H7 (cell line): ENCODE measurements at places on chromosomes 3 and 15.

DNA sequence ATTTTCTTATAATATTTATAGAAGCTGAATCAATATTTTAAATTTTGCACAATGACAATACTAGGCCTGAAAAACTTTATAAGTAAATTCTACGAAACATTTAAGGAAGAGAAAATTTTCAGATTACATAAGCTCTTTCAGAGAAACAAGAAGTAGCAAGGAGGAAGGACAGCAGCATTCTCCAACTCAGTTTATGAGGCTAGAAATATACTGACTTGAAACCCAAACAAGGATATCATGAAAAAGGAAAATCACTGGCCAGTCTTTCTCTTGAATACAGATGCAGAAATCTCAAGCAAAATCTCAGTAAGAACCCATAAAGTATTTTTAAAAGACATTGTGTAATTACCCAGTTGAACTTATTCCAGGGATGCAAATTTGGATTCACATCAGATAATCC, 121.3 kb downstream of the STAC start:
- no peak for DNase-seq

DNA sequence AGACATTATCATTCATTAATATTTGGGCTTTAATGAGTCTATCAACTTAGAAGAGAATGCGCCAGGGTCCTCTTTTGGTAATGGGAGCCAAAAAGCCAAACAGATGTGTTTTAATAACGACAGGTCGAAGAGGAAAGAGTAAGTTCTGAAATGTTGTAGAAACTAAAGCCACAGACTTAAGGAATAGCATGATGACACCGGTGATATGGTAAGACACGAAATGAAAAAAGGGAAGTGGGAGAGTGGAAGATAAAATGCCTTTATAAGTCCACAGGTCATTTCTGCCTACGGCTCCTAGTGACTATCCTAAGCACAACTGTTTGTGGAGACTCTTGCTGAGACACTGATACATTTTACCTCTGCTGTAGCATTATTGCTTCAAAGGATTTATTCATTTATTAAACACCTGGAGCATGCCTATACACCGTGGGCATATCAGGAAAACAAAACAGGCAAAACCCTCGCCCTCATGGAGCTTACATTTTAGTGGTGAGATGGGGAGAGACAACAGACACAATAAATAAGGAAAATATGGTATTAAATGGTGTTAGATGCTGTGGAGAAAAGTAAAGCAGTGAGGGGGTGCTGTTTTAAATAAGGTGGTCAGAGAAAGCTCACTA, 11.7 kb upstream of the CD47 start:
- no peak for DNase-seq

- no peak for DNase-seq
These were observed 167.1 kb upstream of the CRBN start for GRCh38 chr3:3346556-3346955.

- DNase-seq, result no peak
These were observed 23.9 kb upstream of the HEG1 start for GRCh38 chr3:125079675-125080045.

GRCh38 chr3:190053919-190054672, 66.6 kb downstream of the P3H2 start:
- no peak for DNase-seq

- DNase-seq, result no peak
These were observed 34.7 kb downstream of the NUSAP1 start for GRCh38 chr15:41367418-41367817.

- DNase-seq, result no peak
These were observed 69.4 kb downstream of the MCF2L2 start for GRCh38 chr3:183359036-183359435.

DNA sequence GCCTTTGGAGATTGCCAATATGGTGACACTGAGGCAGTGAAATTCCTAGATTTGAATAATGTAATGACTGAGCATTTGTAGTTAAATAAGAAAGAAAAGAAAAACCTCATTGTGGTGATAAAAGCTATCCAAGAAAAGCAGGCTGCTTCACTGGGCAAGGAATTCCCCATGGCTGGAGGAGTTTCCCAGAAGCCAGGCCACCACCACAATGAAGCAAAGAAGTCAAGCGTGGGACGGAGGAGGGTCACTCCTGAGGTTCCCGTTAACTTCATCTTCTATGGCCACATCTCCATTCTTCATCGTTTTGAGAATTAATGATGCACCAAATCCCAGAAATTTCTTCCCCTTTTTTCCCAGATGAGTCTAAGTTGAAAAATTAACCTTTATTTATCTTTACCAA, 185.8 kb upstream of the BCL6 start:
- DNase-seq, result no peak

- no peak for DNase-seq
These were observed 81.9 kb downstream of the C3orf38 start for GRCh38 chr3:88231632-88232031.

- DNase-seq, result no peak
These were observed 98.9 kb downstream of the LRRK1 start for GRCh38 chr15:101018016-101018415.

DNA sequence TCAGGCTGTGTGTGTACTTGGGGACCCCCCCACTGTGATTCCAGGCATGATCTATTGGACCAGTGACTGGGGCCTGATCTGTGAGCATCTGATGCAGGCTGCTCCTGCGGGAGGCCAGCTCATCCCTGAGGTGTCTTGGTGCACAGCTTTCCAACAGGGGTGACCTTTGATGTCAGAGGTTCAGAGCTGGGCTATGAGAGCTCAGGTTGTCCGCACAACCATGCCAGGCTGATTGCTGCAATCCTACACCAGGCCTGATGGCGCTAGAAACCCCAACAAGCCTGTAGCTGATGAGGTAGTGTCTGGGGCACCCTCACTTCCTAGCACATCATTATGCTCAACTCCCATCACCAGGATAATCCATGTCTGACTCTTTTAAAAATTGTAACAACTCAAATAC, 56.1 kb upstream of the CACNA2D3 start:
- DNase-seq, result no peak

GRCh38 chr3:171261487-171261886, 198.7 kb downstream of the TNIK start:
- no peak for DNase-seq

DNA sequence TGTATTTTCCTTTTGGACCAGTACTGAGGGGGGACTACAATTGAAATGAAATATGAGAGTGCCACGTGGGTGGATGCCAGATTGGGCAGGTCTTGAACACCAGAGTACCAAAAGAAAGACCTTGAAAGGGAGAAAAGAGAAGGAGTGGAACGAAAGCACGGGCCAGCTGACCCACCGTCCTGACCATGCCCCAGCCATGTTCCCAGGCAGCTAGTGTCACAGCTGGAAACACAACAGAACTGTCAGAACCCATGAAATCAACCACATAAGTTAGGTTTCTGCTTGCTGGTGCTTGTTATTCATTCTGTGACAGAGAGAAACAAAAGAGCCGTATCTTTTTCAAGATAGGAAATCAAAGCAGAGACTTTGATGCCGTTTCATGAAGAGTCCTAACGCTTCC, 268.8 kb downstream of the MEX3B start:
- DNase-seq, result no peak

- no peak for DNase-seq
These were observed 13.8 kb upstream of the KCNMB2 start for GRCh38 chr3:178522200-178523052.

DNA sequence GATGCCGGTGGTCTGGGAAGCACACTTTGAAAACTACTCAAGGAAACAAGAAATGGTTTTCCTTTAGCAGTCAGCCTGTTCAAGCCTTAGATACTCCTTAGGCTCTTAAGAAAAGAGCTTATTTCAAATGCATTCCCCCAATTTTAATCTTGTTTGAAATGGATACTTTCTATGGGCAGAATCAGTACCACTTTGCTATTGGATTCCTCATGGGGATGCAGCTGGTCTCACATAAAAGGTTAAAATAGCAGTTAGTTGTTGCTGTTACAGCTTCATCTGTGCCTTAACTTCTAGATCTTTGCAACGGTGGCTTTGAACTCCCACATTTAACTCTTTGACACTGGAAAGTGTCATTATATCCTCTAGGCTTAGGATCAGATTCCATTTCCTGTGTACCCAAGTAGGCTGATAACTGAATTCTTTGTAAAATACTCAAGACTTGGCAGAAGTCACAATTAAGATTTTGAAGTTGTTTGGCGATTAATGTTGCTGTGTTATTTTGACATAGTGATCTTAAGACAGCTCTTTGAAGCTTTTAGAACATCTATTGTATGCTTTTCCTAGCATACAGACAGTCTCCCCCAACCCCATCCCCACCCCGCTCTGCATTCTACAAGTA, 2.2 kb downstream of the THBS1 start:
- no peak for DNase-seq

DNA sequence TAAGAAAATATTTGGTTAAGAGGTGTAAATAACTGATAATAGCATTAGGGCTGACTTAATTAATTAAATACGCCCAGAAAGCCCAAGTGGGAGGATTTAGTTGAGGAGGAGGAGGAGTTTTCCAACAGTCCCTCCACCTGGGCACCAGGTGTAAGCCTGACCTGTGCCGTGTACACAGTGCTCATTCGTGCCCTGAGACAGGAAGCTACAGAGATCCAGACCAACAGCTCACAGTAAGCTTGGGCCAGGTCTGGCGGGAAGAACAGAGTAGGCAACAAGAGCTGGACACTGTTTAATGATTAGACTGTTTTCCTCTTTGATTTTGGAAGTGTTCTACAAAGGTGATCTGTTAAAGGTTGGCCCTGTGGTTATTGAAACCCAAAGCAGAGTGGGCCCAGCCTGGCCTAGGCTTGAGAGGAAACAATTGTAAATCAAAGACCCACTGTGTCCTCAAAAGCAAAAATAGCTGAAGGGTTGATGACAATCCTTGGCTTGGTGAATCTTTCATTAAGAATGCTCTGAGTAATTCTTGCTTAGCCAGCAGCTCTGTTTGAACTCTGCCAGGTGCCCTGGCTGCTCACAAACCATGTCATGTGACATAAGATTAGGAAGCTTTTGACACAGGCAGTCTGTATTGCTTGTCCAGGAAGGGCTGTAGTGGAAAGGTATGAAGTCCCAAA, 13.8 kb downstream of the SQOR start:
- no peak for DNase-seq

GRCh38 chr15:89096664-89097063, 8.4 kb downstream of the ABHD2 start:
- no peak for DNase-seq

GRCh38 chr3:155317211-155317610, 23.7 kb upstream of the STRIT1 start:
- no peak for DNase-seq

DNA sequence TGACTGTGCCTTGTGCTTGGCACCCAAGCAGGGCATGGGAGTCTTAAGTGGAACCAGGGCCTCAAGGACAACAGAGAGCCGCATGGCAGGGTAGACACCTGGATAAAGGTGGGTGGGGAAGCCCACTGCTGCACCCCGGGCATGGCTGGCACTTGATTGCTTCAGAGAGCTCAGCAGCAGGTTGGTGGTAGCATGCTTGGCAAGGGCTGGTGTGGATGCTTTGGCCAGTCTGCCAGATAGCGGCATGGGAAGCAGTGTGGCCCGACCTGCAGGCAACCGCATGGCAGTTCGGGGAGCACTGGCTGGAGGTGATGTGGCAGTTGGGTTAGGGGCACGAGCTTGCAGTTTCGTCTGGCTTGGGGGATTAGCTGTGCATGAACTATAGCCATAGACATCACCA, 2.5 kb downstream of the CCDC71 start:
- DNase-seq, result no peak

- DNase-seq, result no peak
These were observed 134.9 kb downstream of the MBNL1 start for GRCh38 chr3:152403632-152404066.

DNA sequence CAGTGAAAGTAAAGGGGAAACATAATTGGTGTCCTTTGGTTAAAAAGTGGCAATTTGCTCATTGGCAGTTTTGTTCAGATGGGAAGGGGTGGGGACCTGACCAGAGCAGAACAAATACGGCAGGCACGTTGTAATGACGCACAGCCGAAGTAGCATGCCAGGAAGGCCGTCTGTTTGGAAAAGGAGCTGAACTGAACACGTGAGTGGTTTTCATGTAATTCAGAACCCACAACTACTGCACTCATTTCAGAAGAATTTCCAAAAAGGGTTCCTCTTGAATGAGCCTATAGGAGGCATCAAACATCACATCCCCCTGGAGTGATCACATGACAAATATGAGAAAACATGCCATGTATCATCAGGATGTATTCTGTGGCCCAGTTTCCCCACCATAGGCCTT, 42.9 kb upstream of the LMCD1 start:
- DNase-seq, result no peak

DNA sequence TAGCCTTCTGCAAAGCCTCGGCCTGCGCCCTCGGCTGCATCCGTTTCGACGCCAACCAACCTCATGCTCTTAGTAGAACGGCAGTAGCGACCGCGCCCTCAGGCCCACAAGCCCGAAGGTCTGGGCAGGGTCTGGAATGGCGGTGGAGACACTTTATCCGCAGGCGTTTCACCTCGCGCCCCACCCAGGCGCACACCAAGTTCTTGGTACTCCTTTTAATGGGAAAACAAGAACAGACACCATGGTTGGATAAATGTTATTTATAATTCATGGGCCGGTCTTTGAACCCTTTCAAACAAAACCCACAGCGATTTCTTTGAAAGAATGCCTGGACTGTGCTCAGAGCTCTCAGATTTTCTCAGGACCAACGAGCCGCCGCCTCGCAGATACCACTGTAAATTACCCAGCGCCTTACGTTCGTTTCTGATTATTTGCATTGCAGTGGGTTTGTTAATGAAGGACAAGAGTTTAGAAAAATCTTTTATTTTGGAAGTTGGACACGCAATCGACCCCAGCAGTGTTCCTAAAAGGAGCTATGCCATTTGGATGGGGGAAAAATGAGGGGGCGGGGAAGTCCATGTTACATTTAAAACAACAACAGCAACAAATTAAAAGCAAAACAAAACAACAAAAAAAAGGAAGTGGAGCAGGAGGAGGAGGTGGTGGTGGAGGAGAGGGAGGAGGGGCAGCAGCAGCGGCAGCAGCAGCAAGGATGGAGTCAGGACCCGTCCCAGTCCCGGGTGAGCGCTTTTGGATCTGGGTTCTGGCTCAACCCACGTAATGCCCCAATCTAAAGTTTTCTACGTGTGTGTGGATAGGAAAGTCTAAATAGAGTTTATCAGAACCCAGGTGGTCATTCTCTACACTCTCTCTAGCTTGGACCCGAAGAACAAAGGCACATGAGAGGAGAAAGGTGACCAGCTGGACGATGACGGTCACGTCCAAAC, 993 bp upstream of the ISL2 start:
- DNase-seq, result peak; percentile 72

DNA sequence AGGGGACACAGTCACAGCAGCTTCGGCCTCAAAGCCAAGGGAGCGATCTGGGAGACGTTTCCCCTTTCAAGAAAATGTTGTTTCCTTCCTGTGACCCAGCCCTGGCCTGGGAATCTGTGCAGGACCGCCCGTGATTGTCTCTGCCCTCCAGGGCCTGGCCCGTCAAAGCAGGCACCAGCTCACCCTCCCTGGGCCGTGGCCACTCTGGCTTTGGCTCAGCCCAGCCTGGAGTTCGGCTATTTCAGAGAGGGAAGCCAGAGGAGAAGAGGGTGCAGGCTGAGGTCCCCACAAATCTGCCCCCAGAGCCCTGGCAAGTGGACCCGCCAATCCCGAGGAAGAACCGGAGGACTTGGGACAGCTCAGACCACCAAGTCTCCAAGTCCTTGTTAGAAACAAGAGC, 12.7 kb downstream of the GATA2 start:
- DNase-seq, result peak; percentile 68

GRCh38 chr3:65379223-65379622, 659.5 kb downstream of the MAGI1 start:
- DNase-seq, result no peak
